ENCODE measurements at places on chromosomes 12 and 14.
A peak's percentile ranks its signal among the peaks of the same experiment; 100 is the strongest.

DNA sequence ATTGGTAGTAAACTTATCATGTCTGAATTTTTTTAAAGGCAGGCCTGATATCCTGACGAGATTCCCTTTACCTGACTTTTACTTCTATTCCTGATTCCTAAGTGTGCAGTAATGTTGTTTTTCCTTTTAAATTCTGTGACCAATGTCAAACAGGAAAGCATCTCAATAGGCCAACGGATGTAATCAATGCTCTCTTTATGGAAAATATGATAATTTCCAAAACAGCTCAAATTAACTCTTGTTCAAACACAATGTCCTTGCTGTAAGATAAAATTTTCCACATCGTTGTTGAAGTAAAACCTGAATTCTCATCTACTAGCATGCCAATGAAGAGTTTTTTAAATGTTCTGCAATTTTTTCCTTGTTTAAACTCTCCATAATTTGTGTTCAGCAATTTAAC, 8.0 kb upstream of the TAS2R31 start:
- no peak for DNase-seq

- DNase-seq, result no peak
These were observed 314.5 kb upstream of the GARIN6 start for GRCh38 chr12:99332936-99333591.

DNA sequence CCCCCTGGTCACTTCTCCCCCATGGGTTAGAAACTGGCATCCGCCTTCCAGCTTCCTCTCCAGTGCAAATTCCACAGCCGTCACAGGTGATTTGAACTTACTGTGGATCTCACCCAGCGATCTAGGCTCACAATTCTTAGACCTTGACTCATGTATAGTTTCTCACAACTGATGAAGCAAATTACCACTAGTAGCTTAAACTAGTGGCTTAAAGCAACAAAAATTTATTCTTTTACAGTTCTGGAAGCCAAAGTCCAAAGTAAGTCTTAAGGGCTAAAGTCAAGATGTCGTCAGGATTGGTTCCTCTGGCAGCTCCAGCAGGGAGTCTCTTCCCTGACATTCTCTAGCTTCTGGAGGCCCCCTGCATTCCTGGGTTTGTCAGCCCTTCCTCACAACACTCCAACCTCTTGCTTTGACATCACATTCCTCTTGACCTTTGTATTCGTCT, 117.4 kb downstream of the KTN1 start:
- DNase-seq, result no peak

DNA sequence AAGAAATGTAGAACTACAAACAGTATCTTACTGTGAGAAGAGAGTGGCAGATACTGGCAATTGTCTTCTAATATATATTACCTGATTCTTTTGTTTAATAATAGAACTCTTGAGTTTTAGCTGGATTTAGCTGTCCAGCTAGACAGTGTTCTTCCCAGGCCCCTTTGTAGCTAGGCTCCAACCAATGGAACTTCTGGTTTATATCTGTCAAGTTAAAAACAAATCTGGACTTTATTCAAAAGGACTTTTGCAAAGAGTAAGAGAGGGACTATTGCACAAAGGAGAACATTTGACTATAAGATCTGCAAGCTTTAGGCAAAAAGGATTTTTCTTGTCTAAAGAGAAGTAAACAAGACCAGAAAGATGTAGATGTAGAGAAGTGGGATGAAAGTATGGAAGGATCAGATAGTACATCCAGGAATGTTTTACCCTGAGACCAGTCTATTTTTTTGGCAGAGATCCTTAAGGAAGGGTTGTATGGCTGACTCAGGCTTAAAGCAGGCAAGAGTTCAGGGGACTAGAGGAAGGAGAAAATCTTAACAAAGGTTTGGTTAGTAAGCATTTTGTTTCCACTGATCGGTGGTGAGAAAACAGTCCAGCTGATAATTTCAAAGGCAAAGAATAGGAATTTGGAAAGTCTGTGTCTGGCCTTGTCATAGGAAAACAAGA, 111.1 kb upstream of the PLEKHA5 start:
- no peak for DNase-seq

GRCh38 chr14:103744621-103745395, 29.2 kb downstream of the ZFYVE21 start:
- no peak for DNase-seq

DNA sequence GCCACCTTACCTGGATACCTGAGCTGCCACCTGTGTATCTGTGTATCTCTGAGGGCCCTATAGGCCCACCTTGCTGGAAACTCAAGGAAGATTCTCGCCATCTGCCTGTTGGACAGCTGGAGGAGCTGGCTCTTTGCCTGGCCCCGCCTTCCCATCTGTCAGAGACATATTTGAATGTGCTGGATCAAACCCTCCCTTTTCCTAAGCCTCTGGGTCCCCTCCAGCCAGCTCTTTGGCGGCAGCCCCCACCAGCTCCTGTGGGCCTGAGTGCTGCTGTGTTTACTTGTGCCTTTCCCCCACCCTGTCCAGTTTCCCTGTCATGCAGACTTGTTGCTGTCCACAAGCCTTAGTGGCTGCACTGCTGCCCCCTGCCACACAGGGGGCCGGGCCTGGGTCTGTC, 55.9 kb upstream of the SRSF5 start:
- DNase-seq, result no peak

DNA sequence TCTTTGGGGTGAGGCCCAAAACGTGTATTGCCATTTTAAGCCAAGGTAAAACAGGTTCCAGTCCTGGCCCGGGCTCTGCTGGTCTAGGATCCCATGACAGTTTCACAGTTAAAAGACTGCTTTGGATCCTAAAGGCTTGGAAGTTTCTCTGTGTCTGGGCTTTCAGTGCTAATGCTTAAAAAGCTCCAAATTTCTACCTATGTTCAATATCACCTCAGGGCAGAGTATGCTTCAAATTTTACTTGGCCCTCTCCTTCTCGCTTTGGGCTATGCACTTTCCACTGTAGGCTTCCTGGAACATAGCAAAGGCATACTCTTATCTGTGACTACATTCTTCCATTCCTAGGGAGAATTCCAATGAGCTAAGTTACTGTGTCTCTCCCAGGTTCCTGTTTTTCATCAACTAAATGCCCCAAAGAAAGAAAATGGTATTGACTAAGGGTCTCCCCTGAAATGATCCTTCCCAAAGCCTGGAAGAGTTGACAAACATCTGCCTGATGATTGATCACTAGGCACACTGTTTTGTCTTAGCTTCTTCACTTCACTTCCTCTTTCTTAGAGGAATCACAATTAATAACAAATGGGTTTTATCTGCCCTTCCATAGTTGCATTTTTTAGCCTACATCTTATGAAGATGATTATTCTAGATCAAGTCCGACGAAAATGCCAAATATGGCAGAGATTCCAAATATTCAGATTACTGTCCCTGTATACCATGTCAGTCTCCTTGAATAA, 79.4 kb downstream of the TMTC2 start:
- DNase-seq, result no peak

GRCh38 chr14:70082394-70082793, 106.4 kb downstream of the SLC8A3 start:
- DNase-seq, result no peak

DNA sequence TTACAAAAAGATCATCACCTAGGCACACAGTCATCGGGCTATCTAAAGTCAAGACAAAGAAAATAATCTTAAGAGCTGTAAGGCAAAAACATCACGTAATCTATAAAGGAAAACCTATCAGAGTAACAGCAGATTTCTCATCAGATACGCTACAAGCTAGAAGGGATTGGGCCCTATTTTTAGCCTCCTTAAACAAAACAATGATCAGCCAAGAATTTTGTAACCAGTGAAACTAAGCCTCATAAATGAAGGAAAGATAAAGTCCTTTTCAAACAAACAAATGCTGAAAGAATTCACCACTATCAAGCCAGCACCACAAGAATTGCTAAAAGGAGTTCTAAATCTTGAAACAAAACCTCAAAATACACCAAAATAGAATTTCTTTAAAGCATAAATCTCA, 191.6 kb upstream of the BMP4 start:
- no peak for DNase-seq

- DNase-seq, result no peak
These were observed 123.3 kb downstream of the SLC38A6 start for GRCh38 chr14:61104358-61104757.

- DNase-seq, result peak; percentile 57
These were observed 8.8 kb downstream of the ALDH2 start for GRCh38 chr12:111775205-111776193.

- peak; percentile 12 for DNase-seq
These were observed 7.6 kb upstream of the RAB21 start for GRCh38 chr12:71746974-71747611.

GRCh38 chr12:64781280-64782190, 22.3 kb upstream of the GNS start:
- DNase-seq, result no peak

DNA sequence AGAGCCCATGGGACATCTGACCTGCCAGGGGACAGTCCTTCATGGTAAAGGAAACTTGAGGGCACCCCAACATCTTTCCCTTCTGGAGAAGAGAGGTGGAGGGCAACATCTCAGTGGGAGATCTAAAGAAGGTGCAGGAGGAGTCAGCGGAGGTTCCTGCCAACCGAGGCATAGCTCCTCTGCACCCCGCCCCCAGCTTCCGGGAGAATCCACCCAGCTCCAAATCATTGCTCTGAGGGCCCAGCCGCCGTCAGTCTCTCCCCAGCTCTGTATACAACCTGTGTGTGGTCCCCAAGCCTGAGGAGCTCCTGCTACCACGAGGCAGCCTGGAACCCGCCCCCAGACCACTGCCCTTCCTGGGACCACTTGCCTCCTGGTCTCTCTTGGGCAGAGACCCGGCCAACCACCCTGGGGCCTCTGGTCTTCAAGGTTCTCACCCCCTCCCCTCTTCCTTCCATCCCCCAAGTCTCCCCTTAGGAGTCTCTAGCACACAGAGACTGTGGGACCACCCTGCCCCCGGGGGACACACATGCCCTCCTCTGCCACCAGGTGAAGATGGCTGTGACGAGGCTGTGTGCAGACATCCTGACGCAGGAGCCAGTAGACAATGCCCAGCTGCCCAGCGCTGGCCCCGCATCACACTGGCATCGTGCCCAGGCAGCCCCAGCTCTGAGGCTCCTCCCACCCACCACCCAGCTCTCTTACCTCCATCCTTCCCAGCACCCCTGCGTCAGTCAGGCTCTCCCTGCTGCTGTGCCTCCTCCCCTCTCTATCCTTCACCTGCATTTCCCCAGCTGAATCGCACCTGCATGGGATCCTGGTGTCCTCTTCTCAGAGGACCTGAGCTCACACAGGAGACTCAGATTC, 13.0 kb upstream of the NUDT14 start:
- no peak for DNase-seq

DNA sequence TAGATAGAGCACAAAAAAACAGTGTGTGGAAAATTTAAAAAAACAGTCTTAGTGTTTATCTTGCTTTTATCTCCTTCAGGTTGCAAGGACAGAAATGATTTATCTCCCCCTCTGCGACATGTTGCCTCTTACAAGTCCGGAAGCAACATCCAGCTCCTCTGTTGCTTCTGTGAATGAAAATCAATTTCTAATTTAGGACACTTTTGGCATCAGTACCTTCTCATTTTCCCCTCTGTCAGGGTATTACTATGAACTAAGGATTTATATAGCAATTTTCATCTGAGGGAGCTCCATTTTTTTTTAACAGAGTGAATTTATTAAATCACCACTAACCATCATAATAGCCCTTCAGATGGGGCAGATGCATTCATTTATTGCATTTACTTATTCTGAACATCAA, 116.6 kb upstream of the PLXNC1 start:
- DNase-seq, result no peak

DNA sequence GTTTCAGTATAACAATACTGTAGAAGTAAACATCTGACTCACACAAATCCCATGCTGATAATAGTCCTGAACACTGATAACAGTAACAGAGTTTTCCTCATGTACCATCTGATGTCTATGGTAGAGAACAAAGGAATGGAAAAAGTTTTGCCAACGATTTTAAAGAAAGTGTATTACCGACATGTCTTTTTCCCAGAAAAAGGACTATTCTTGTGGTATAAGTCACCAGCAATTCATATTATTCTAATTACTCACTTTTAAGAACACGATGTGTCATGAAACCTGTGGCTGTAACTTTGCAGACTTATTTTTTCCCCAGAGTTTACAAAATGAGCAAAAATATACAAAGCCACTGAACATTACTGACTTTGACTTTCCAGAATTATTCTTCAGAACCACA, 40.1 kb upstream of the DCN start:
- no peak for DNase-seq

DNA sequence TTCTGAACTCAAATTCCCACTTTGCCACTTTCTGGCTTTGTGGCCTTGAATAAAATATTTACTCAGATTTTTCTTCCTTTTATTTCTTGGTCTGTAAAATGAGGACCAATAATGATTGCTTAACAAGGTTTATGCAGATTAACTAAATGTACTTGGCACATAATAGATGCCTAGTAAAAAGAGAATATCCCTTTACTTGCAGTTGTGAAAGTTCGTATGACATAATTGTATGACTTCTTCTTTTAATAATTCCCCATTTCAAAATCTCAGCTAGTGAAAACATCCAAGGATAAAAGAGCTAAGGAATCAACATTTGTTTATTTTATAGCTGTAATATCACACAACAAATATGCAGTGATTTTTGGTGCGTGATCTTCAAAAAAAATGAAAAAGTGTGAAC, 215.6 kb upstream of the ATP2B1 start:
- no peak for DNase-seq

GRCh38 chr12:79121486-79121885, 256.9 kb downstream of the SYT1 start:
- DNase-seq, result no peak

GRCh38 chr12:3253682-3254275, 176.6 kb downstream of the TSPAN9 start:
- no peak for DNase-seq

DNA sequence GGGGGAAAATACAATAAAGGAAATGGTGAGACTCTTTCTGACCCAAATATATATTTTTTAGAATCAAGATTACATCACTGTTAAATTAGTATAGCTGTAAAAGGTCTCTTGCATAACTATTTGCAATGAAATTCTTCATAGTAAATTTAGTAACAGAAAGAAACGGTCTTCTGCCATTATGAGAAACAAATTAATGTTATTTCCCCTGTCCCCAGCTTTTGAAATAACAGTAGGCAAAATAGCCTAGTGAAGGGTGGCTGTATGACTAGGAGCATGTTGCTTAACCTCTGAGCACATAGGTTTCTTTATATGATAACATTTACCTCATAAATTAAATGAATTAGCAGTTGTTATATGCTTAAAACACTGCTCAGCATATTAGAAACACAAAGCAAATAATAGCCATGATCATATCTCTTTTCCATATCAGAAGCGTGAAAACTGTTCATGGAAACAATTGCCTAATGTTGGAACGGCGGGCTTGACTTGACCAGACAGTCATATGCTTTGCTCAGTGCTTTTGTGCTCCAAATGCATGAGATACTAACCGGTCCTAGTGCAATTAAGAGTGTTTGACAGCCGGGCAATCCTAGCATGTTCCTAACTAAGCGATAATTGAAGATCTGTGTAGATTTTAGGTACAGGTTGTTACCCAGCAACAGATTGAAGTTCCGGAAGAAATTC, 24.0 kb downstream of the BHLHE41 start:
- no peak for DNase-seq

DNA sequence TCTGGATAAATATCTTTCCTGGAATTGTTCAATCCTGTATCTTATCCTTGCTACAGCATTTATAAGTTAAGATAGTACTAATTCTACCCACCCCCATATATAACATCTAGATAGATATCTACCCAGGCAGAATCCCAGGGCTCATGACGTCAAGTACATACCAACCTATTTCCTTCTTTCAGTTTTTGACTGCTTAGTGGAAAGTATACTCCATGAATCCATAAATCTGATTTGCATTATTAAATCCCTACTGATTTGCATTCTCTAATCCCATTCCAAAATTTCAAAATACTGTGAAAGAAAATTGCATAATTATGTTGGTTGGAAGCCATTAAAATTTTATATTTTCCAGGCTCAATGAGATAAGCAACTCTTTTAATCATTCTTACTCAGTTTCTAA, 111.7 kb downstream of the KITLG start:
- DNase-seq, result no peak

Data from nucleus accumbens (tissue), 56 donors.